GM06990 (cell line): ENCODE measurements at places on chromosomes 4 and X.

DNA sequence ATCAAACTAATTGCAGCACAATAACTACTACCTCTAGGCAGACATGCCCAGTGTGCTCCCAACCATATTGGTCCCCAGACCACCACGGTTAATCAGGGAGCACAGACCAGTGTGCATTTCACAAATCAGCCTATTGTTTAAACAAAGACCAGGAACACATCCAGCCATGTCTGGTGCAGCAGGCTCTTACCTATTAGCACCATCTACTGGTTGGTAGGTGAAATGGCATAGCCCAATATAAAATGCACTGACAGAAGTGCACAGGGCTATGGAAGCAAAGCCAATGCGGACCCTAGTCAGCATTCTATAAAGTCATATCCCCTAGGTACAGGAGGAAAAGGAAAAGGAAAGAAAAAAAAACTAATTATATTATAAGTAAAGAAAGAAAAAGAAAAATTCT lies 15.5 kb upstream of the CYLC1 start:
- DNase-seq, result peak; percentile 6

DNA sequence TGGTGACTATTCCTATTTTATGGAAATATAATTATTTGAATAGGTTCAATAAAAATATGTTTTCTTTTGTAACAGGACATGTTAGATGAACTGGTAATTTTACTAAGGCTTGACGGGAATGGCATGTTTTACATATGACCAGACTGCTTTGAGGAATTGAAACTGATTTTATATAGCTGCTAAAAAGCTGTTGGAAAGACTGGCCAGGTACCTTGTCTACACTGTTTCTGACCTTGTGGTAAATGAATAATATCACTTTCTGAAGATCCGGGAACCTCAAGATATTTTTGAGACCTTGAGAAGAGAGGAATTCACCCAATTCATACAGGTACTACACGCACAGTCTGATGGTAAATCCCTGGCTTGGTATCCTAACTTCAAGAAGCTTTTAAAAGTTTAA lies 42.1 kb upstream of the USP46 start:
- DNase-seq, result no peak

- no peak for DNase-seq
Observed at GRCh38 chr4:142064181-142064580, 427.8 kb downstream of the IL15 start.

- DNase-seq, result no peak
Observed at GRCh38 chr4:6747294-6748051, 31.5 kb downstream of the BLOC1S4 start.

DNA sequence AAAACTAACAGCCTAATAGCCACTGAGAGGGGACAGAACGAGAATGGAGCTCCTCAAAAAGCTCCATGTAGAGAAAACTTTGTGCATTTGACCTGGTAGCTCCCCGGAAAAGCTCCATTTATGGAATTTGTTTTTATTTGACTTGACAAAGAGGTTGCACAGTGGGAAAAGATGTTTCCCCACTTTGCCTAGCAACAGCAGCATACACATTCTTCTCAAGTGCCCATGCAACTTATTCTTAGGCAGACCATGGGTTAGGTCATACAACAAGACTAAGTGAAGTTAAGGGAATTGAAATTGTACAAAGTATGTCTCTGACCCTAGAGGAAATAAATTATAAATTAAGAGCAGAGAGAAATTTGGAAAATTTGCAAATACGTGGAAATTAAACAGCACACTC lies 949.6 kb upstream of the PRKX start:
- DNase-seq, result no peak

- no peak for DNase-seq
Observed at GRCh38 chrX:25005034-25005381, 10.8 kb downstream of the ARX start.

GRCh38 chrX:1466971-1467561 lies 14.4 kb upstream of the ASMTL start:
- DNase-seq, result peak; percentile 79

GRCh38 chr4:174713821-174714220 lies 115.2 kb downstream of the GLRA3 start:
- DNase-seq, result no peak
